Activated T-helper 1 cell treated with anti-CD3 and anti-CD28 coated beads, Interleukin-2, amount 50 U/mL, for 16 hours (primary cell): ENCODE measurements at places on chromosomes 7 and 10.

DNA sequence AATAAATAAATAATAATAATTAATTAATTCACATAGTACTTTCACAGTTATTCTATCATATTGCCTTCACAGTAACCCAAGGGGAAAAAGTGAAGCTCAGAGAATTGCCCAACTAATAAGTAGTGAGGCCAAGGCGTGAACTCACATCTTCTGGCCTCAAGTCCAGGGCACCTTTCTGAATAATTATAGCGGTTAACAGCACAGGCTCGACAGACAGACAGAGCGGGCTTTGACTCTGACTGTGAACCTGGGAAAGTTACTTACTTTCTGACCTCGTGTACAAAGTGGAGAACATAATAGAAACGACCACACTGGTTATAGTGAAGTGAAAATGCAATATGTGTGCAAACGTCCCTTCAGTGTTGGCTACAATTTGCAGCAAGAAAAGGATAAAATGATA lies 5.7 kb upstream of the SMKR1 start:
- DNase-seq, result no peak

DNA sequence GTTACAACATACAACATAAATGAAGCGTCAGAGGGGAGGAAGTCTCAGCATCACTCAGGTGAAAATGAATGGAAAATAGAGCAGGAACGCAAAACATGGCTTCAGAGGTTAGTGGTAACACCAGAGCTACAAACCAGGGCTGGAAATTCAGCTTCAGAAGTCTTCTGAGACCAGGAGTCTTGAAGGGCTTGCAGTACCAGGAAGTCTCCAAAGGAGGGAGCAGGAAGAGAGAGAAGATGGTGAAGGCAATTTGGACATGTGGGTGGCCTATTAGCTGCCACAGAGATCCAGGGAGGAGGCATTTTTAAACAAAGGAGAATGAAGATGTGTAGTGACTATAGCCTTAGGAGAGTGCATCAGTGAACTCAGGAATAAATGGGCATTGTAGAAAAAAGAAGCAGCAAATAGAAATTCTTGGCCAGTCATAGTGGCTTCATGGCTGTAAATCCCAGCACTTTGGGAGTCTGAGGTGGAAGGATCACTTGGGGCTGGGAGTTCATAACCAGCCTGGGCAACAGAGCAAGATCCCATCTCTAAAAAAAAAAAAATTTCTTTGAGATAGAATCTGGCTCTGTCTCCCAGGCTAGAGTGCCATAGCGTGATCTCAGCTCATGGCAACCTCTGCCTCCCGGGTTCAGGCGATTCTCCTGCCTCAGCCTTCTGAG lies 9.3 kb upstream of the TET1 start:
- no peak for DNase-seq

DNA sequence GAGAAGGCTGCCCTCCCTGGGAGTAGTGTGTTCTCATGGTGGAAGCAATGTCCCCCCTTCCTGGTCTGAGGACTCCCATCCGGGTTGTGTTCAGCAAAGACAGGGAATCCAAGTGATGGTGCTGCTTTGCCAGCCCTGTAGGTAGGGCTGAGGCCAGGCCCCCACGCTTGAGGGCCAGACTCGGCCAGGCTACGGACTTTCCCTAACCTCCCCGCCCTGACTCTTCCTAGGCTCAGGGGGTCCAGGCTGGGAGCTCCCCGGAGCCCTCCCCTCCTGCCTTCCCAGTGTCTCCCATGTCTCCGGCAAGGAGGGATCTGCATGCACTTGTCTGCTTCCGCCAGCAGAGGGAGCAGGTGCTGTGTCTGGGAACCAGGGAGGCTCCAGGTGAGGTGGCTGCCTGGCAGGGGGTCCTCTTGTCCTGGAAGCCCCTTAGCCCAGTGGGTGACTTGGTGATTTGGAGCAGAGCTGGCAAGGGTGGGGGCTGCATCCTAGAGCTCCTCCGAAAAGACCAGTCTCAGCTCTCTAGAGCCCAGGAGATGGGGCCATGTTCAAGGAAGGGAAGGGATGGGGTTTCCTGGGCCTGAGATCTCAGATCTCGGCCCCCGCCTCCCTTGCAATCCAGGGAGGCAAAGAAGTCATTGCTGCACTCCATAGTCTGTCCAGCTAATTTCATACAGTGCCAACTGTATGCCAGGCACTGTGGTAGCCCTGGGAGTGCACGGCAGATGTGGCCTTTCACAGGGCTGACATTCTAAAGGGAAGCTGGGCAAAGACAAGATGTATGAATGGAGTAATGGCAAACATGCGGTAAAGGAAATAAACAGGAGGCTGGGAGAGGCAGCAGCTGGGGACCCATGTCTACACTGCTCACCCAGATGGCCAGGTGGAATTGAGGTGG lies 20.3 kb upstream of the SFRP5 start:
- DNase-seq, result peak; percentile 52

- no peak for DNase-seq
Measured at GRCh38 chr10:122460891-122461293, 461 bp upstream of the HTRA1 start.

DNA sequence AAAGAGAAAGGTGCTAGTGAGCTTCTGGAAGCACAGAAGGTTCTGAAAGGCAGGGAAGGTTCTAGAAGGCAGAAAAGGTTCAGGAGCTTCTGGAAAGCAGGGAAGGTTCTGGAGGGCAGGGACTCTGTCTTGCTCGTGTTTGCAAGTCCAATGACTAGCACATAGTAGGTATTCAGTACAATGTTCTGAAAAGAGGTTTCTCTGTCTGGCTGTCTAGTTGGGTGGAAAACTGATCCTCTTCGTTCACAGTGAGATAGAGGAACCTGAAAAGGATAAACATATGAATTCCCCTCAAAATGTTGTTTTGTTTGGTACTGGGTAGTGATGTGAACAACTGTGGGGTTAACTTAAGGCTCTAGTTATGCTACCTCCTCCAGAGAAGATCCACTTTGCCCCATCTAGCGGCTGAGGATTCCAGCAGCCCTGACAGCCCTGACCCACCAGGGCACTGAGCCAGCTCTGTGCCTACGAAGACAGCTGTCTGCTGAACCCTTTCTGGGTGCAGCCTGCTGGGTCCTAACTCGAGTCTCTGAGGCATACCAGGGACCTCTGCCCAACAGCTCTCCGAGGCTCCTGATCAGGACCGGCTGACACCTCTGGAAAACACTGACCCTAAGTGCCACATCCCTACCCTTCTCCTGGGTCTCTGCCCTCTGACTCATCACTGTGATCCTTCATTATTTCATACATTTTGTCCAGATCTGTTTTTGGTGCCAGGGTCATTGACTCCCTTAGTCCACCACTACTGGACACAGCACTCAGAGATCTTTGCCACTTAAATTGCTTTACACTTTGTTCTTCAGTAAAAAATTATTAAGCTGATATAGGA lies 15.4 kb downstream of the PTPRN2 start:
- DNase-seq, result no peak

GRCh38 chr7:133452577-133452976 lies 199.7 kb downstream of the EXOC4 start:
- DNase-seq, result no peak

GRCh38 chr10:34343764-34344163 lies 471.3 kb downstream of the PARD3 start:
- DNase-seq, result no peak

GRCh38 chr7:964401-965231 lies 10.1 kb upstream of the ADAP1 start:
- no peak for DNase-seq

- no peak for DNase-seq
Measured at GRCh38 chr10:113497198-113497597, 55.7 kb upstream of the HABP2 start.

DNA sequence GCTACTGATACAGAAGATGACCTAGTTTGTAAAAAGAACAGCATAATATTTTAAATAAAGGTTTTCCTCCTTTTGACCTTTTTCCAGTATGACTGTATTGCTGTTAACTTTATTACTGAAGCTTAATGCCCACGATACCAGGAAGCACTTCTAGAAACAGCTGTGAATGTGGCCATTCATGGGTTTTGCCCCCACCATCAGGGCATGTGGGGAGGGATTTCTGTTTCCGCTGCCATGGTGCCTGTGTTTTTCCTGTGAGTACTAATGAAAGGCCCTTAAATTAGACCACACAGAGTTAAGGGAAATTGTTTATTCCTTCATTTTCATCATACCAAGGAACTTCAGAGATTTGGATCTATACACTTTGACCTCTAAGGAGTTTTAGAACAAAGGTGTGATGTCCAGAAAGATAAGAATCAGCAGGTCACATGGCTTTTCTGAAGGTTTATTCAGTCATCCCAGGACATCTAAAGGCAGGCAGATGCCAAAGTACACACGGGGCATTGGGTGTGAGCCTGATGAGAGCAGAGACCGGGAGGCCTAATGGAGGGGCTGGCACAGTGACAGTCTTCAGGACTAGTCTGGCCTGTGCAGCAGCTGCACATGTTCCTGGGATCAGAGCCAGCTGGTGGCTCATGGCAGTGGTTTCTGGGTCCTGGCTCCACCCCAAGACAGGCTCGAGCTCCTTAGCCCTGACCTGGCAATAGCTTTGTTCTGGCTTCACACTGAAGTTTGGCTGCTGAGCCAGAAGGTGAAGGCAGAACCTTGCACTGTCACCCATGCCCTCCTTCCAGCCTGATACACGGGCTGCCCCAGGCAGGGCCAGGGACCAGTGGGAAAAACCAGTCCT lies 190.9 kb downstream of the REEP3 start:
- DNase-seq, result no peak

DNA sequence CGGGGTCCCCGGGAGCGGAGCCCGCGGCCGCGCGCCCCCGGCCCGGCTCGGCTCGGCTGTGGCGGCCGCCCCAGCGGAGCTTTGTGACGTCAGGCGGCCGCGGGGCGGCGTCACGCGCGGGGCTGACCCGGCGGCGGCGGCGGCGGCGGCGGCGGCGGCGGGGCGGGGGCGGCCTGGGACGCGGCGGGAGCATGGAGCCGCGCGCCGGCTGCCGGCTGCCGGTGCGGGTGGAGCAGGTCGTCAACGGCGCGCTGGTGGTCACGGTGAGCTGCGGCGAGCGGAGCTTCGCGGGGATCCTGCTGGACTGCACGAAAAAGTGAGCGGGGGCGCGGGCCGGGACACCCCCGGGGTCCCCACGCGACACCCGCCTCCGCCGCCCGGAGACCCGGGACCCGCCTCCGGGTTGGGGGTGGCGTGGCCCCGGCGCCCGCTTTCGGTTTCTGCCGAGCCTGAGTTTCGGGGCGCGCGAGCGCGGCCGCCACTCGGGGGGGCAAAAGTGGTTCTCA lies at the start of gene PWWP2B:
TSS of gene PWWP2B (plus strand) at position 165 of the 506 bp plus-strand sequence. CDS start at position 192, 27 bp downstream.
- DNase-seq, result no peak

GRCh38 chr10:103139803-103140202 lies 53.3 kb downstream of the NT5C2 start:
- no peak for DNase-seq

DNA sequence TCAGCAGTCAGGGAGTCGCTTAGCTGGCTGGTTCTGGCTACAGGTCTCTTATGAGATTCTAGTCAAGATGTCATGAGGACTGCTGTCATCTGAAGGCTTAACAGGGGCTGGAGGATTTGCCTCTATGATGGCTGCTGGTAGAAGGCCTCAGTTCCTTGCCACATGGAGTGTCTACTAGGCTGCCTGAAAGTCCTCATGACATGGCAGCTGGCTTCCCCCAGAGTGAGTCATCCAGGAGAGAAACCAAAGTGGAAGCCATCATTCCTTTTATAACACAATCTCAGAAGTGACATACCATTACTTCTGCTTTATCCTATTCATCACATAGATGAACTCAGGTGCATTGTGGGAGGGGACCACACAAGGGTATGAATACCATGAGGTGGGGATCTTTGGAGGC lies 75.1 kb downstream of the EXOC6 start:
- DNase-seq, result no peak

DNA sequence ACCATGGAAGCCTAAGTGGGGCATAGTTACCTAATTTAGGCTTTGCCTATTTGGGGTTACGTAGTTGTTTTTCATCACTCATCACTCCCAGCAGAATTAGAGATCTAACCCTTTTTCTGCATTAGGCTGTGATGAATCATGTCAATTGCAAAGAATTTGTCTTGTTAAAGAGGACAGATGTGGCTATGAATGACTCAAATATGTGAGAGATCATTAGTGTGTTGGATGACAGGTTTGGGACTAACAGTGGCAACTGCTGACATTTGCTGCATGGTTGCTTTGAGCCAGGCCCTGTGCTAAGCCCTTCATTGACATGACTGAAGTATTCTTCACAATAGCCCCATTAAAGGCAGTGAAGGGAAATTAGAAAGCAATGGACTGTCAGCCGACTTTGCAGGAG lies 83.4 kb upstream of the BMPER start:
- no peak for DNase-seq

- no peak for DNase-seq
Measured at GRCh38 chr10:97921581-97922021, 72.0 kb downstream of the GOLGA7B start.

DNA sequence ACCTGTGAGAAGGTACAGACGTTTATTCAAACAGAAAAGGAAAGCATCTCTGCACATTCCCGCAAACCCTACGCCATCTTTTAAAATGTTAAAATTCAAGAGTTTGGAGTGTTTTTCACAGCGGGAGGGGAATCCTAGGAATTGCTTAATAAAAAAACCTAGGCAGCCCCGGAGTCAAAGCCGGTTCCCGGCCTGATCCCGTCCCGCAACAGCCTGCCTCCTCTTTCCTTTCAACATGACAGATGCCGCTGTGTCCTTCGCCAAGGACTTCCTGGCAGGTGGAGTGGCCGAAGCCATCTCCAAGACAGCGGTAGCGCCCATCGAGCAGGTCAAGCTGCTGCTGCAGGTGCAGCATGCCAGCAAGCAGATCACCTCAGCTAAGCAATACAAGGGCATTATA lies 123.0 kb upstream of the VSTM2A start:
- no peak for DNase-seq

GRCh38 chr7:136891850-136892249 lies 23.4 kb downstream of the CHRM2 start:
- no peak for DNase-seq

DNA sequence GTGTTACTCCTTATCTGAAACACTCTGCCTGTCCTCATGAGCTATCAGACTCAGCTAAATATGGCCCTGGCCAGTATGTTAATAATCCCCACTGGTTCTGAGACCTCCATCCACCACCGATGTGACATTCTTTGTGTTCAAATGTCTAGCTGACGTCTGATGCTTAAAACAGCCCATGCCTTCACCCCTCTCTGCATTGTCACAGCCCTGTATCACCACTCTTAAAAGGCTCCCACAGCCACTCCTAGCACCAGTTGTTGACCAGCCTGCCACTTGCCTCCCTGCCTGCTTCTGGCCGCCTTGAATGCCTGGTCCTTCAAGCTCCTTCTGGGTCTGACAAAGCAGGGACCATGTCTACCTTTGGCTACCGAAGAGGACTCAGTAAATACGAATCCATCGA lies at the start of gene LMOD2:
TSS of gene LMOD2 (plus strand) at position 253 of the 400 bp plus-strand sequence. CDS start at position 351, 98 bp downstream.
- no peak for DNase-seq

GRCh38 chr10:119509909-119510451 lies 32.5 kb downstream of the RGS10 start:
- DNase-seq, result no peak

- no peak for DNase-seq
Measured at GRCh38 chr10:79344502-79345195, 2.6 kb upstream of the PPIF start.

DNA sequence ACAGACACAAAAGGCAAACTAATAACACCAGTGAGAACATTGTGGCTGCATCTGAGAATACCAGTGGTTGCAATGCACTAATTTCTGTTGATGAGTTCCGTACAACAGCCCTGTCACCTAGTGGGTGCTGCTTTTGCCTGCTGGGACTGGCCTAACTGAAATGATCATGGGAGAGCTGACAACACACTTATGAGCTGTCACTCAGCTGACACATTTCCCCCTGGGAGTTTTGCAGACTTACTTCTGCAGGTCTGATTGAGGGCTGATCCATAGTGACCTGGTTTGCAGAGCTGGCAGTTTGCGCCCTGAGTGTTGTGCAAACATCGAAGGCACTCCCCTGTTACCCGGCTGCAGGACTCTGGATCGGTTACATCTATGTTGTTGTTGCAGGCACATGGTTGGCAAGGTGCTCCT lies 60.6 kb upstream of the LAMB1 start:
- no peak for DNase-seq
